GM19239 (cell line): ENCODE measurements at places on chromosomes 16 and 17.

- no peak for DNase-seq
These were observed 14.5 kb downstream of the MSI2 start for GRCh38 chr17:57270801-57271245.

DNA sequence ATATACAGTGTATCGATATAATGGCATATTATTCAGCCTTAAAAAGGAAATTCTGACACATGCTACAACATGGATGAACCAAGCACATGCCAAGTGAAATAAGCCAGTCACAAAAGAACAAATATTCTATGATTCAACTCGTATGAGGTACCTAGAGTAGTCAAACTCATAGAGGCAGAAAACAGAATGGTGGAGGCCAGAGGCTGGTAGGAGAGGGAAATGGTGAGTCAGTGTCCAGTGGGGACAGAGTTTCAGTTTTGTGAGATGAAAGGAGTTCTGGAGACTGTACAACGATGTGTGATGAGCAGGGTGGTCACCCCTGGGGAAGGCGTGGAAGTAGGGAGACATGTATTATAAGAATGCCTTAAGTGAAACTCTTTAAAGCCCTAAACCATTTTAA, 39.9 kb downstream of the RNF157 start:
- no peak for DNase-seq

DNA sequence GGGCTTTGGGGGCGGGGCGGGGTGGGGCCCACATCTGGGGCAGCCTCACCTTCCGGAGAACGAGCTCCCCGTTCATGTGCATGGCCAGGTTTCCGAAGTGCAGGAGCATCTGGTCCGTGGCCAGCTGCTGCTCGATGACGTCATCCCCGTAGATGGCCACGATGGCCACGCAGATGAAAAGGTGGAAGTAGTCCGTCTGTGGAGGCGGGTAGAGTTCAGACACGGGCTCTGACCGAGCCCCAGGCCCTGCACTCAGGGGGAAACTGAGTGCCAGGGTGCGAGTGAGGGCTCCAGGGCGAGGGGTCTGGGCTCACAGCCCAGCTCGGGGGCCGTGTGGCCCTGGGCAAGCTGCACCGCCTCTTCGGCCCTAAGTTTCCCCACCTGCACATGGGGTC, 93.7 kb downstream of the TBC1D16 start:
- no peak for DNase-seq

GRCh38 chr16:48157794-48158193, 2.0 kb upstream of the ABCC12 start:
- DNase-seq = no peak

DNA sequence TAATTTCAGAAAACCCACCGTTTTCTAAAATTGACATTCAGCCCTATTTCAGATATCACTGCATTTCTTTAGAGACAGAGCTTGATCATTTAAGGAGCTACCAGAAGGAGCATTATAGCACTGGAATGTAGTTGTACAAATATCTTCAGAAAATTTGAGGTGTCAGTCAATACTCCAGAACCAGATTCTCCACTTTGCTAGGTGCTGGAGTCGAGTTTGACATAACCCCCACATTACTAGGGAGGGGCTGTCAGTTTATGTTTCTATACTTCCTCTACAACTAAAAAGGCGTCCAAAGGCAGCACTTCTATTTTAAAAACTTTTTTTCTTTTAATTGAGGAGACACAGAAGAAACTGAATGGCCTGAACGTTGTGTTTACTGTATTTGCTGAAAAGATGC, 892 bp upstream of the KIAA0513 start:
- DNase-seq = no peak

GRCh38 chr17:72430611-72431432, 310.0 kb downstream of the SOX9 start:
- DNase-seq = no peak

- DNase-seq = no peak
These were observed 13.7 kb downstream of the ZBTB4 start for GRCh38 chr17:7465597-7466275.

DNA sequence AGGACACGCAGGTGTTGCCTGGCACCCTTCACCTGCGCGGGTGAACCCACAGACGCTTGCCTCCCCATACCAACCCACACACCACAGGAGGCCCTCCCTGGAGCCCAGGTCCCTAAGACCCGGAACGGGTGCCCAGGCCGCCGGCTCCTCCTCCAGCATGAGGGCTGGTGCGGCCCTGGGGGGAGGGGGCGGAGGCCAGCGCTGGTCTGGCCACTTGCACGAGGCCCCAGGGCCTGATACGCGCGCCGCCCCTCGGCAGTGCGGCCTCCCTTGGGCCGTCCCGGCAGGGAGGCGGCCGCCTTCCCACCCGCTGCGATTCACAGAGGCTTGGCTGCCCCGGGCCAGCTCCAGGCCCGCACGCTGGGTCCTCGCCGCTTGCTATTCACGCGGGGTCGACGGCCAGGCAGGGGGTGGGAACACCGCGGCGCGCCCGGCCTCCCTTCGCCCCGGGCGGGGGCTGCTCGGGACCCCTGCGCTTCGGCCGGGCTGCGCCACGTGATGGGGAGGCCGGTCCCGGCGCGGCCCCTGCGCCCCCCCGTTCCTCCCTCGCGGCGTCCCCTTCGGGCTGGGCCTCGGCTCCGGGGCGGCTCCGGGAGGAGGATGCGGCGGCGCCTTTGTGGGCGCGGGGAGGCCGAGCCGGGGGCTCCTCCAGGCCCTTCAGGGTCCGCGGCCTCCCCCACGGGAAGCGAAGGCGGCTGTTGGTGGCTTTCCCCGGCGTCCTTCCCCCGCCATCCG, 685 bp downstream of the FASN start:
- DNase-seq = peak; percentile 70
